ENCODE measurements at places on chromosomes 1 and 21.

DNA sequence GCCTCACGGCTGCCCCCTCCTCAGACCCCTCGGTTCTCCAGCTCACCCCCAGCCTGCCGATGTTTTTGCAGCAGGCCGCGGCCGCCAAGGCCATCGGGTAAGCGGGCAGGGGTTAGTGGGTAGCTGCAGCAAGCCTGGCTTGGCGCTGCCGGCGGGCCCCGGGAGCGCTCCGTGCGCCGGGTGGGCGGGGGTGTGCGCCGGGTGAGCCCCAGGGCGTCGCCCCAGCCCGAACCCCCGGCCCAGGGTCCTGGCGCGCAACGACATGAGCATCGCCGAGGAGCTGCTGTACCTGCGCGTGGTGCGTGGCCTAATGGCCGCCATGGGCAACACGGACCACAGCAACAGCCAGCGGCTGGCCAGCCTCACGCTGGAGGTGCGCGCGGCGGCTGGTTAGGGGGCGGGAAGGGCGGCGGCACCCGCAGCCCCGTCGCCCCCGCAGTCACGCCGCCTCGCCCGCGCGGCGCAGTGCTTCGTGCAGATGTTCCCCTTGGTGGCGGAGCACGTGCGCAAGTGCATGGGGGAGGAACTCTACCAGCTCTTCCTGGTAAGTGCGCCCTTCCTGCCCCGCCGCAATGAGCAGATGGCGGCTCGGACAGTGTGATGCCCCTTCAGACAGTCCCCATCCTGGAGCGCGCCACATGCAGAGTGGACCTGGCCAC lies 6.5 kb downstream of the RNU5D-1 start:
- no peak for DNase-seq

- no peak for DNase-seq
Observed at GRCh38 chr1:3211582-3212375, 142.8 kb downstream of the PRDM16 start.

- DNase-seq, result no peak
Observed at GRCh38 chr1:212481438-212481767, 48.7 kb downstream of the NENF start.

GRCh38 chr1:199794105-199794863 lies 233.2 kb upstream of the NR5A2 start:
- DNase-seq, result no peak

GRCh38 chr1:160550572-160551034 lies 27.5 kb upstream of the SLAMF6 start:
- DNase-seq, result no peak

- no peak for DNase-seq
Observed at GRCh38 chr1:74505928-74506710, 6.3 kb downstream of the LRRC53 start.

- peak; percentile 49 for DNase-seq
Observed at GRCh38 chr21:39125752-39126485, 57.3 kb downstream of the PSMG1 start.

- DNase-seq, result no peak
Observed at GRCh38 chr1:172851856-172852255, 193.0 kb downstream of the FASLG start.

- no peak for DNase-seq
Observed at GRCh38 chr1:243903895-243904294, 53.9 kb upstream of the AKT3 start.

GRCh38 chr1:197393105-197393504 lies 125.1 kb downstream of the CRB1 start:
- no peak for DNase-seq

DNA sequence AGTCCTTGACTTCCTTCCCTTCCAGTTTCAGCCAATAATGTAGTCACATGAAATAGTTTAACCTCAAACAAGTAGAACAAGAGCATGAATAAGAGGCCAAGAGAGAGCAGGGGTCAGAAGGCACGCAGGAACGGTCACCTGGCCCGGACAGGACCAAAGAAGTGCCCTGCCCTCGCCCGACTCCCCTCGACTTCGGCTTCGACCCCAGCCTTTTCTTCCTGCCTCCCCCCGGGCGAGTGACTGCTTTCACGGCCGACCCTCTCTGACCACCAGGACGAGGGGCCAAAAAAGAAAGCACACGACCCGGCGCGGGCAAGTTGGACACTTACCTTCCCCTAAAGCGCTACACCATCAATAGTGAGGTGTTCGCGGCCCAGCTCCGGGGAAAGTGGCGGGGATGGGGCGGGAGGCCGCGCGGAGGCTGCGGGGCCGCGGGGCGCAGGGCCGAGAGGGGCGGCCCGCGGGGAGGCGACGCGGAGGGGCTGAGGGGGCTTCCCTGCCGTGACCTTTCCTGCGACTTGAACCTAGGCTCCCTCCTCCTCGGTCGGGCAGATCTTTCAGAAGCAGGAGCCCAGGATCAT lies 519 bp downstream of the RERE start:
- no peak for DNase-seq

GRCh38 chr21:44795342-44795741 lies 6.3 kb downstream of the UBE2G2 start:
- no peak for DNase-seq

GRCh38 chr1:242004751-242005495 lies 6.0 kb upstream of the MAP1LC3C start:
- DNase-seq, result no peak

GRCh38 chr1:222583079-222583478 lies 6.7 kb downstream of the TAF1A start:
- no peak for DNase-seq

- DNase-seq, result no peak
Observed at GRCh38 chr1:23895082-23895481, 18.1 kb downstream of the CNR2 start.

DNA sequence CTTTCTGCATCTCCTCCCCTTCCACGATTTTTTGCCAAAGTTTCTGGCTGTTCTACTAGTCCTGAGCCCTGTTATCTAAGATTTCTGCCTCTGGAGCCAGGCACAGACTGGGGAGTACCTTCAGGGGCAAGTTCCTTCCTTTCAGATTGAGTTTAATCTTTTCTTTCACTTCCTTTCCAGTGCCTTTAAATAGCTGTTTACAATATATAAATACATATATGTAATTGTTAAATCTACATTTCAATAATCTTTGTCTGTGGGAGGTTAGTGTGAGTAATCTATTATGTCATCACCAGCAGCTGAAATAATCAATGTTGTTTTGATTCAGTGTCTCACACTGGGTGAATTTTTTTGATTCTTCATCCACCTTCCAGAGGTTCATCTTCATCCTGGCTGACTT lies 31.8 kb downstream of the DIPK1A start:
- no peak for DNase-seq

GRCh38 chr1:14976256-14976655 lies 177.3 kb upstream of the TMEM51 start:
- no peak for DNase-seq

DNA sequence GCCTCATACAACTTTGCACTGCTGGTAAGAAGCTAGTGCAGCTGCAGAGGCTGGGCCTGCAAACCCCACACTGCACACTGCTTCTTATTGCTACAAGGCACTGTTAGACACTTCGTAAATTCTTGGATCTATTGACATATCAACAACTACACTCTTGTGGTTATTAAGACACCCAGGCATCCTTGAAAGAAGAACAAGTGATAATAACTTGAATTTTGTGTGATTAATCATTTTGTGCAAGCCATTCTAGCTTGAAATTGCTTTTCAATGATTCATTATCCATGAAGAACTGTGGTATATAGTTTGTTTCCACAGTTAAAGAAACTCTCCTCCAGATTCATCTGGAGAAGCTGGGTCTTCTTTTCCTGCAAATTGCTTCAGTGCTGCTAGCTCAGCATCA lies 33.7 kb upstream of the IFI44L start:
- DNase-seq, result no peak

DNA sequence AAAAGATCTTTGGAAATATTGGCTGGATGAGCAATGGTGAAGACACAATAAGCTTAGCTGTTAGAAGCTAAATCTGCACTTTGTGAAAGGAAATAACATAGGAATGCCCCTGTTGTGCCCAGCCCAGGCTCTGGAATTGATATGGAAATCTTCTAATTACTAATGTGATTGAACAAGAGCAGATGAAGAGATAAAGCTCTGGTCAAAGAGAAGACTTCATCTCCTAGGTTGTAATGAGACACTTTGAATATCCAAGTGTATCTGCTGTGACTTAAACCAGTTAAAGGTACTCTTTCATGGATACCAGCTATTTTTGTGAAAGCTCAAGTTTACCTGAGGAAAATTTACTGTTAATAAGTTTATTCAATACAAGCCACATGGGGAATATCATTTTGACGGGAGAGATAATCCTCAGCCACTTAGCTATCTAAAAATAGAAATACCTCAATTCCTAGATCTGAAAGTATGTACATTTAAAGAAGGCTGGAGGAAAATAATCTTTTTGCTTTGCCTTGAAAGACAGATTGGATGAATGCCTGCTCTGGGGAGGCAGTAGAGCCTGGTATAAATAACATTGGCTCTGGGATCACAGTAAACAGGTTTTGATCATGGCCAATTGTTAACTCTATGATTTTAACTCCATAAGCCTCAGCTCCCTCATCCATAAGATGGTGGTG lies 494.0 kb upstream of the B3GALT2 start:
- no peak for DNase-seq

- DNase-seq, result no peak
Observed at GRCh38 chr1:29875557-29876028, 639.3 kb downstream of the PTPRU start.

- DNase-seq, result no peak
Observed at GRCh38 chr1:178768423-178768822, 43.4 kb downstream of the RALGPS2 start.

DNA sequence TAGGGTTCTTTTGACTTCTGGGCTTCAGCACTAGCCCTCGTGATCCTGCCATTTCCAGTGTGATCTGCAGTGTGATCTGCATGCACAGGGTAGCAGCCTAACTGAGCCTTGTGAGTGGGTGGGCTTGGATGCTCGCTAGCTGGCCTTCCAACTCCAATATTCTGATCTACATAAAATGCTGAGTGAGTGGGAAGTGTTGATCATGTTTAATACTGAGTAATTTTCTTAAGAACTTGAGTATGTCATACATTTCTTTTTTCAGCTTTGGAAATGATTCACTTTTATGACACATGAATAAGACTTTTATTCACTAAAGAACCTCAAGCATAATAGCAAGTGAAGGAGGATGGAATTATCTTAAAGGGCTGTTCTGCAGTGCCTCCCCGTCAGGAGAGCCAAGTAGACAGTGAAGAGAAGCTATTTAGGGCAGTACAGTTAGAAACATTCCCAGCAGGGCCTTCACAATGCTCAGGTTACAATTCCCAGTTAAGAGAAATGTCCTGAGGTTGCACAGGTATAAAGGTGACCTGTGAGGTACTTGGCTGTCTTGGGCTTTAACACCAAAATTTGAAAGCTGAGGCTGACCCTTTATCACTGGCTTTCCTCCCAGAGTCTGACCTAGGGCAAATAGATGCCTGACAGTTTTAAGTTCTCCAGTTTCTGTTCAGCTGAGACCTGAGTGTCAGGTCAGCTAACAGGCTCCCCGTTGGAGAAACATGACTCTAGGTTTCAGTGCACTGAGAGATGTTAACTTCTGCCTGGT lies 29.1 kb upstream of the LRRC8C start:
- DNase-seq, result no peak

- no peak for DNase-seq
Observed at GRCh38 chr1:100308777-100309176, 42.8 kb downstream of the RTCA start.

- DNase-seq, result no peak
Observed at GRCh38 chr1:216015116-216015515, 408.1 kb downstream of the USH2A start.

- DNase-seq, result no peak
Observed at GRCh38 chr1:223631956-223632355, 33.5 kb downstream of the CAPN8 start.

DNA sequence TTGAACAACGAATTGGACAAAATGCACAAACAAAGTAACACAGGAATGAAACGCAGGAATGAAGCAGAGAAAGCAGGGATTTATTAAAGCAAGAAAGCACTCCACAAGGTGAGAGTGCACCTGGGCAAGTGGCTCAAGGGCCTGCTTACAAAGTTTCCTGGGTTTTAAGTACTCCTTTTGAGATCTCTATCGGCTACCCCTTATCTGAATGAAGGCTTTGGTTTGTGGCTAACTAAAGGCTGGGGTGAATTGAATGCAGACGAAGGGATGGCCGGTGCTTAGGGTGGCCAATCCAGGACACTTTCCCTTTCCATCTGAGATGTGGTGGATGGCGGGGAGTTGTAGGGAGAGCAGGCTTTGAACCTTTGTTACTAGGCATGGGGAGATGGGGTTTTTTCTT lies 151.4 kb upstream of the KIAA0040 start:
- DNase-seq, result no peak
